ENCODE measurements at places on chromosomes 13 and 19.

GRCh38 chr13:80177327-80177726, 163.6 kb downstream of the SPRY2 start:
- DNase-seq, result no peak

GRCh38 chr13:85314686-85315085, 484.5 kb downstream of the SLITRK6 start:
- no peak for DNase-seq

- DNase-seq, result no peak
Measured at GRCh38 chr19:5055457-5055776, 86.5 kb downstream of the KDM4B start.

DNA sequence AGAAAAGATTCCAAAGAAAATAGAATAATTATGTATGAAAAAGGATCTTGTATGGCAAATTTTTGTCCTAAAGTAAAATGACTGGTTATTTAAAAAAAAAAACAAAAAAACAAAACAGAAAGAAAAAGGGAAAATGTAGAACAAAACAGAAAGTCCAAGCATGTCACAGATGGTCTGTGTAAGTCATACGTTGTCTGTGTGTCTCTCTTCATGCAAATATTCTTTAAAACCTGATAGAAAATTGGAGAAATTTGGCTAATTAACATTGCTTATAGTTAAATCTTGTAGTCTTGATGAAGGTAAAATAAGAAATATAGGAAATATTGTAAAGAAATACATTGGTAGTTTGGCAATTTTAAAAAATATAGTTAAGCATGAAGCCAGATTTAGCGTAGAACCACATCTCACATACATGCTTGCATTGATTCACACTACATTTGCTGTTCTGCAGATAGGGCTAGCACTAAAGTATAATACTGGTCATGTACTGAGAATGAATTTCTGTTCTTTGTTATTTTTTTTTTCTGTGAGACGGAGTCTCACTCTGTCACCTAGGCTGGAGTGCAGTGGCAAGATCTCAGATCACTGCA, 58.4 kb downstream of the SPRYD7 start:
- peak; percentile 44 for DNase-seq

- DNase-seq, result no peak
Measured at GRCh38 chr13:38419312-38419873, 69.7 kb downstream of the UFM1 start.

GRCh38 chr13:75841905-75842304, 205.8 kb downstream of the LMO7 start:
- no peak for DNase-seq

GRCh38 chr13:20989656-20990321, 71.6 kb downstream of the LATS2 start:
- no peak for DNase-seq

DNA sequence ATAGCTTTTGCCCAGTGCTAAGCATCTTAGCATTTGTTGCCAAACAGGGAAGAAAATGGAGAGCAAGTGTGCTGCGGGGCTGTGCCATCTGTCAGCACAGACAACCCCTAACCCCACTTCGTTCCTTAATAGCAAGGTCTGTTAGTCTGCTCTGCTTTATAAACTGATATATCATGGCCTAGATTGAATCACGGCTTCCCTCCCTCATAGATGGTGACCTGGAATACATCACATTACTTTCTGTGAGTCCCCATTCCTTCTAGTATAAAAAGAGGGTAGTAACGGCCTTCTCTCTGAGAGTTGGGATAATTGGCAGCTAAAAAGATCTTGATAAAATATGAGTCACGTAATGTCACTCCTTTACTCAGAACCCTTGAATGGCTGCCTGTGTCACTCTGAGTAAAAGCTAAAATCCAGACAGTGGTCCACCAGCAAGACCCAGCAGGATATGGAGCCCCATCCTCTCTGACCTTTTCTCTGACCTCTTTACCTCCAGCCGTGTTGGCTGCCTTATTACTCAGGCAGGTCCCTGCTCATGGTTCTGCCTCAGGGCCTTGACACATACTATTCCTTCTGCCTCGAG, 151.7 kb downstream of the DLEU7 start:
- no peak for DNase-seq

DNA sequence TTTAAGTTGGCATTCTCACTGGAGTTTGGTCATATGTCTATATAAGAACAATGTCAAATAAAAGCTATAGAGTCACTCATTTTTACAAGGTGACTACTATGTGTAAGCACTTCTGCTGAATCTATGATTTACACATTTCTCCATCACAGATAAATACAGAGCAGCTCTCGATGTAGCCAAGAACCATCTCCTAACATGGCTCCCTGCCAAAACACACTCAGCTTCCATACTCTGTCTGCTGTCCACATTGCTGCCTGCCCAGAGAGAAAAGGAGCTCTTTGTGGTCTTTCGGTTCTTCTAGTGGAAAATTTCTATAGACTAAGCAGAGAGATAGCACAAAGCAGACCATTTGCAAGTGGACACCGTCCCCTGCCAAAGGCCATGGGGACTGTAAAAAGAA, 190.9 kb upstream of the KLF12 start:
- no peak for DNase-seq

DNA sequence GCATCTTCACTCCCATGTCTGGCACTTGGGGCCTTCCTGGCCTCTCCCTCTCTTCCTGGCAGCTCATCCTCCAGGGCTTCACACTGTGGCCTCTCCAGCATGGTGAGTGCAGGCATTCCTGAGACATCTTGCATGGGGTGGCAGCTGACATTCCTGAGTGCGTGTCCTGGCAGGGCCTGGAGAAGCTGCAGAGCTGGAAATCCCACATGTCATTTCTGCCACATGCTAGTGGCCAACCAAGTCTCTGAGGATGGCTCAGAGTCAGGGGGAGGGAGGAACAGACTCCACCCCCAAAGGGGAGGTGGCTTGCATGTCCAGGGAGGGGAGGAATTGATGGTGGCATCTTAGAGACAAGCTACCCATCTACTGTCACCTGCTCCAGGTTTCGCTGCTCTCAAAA, 41.6 kb upstream of the AMER2 start:
- peak; percentile 61 for DNase-seq

- DNase-seq, result no peak
Measured at GRCh38 chr13:105972811-105973590, 562.5 kb downstream of the EFNB2 start.

DNA sequence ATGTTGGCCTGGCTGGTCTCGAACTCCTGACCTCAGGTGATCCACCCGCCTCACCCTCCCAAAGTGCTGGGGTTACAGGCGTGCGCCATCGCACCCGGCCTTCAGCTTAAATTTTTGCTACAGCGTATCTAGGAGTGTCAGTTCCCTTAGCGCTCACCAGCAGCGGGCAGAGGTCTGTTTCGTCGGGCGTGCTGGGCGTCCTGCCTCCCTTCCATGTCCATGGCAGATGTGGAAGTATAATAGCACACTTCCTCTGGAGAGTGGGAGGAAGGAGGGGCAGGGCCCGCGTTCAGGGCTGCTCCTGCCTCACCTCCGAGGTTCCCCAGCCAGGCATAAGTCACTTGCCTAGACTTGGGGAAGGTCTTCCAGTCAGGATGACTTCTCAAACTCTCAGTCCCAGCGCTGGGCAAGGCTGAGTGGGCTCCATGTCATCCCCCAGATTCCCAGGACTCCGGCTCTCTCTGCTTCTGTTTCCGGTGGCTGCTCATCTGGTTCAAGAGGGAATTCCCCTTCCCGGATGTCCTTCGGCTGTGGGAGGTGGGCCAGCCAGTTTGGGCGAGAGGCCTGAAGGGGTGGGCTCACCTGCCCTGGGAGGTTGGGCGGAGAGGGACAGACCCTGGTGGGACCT, 9.5 kb downstream of the IL4I1 start:
- DNase-seq, result no peak

- DNase-seq, result no peak
Measured at GRCh38 chr13:52454459-52454819, 839 bp upstream of the CKAP2 start.

DNA sequence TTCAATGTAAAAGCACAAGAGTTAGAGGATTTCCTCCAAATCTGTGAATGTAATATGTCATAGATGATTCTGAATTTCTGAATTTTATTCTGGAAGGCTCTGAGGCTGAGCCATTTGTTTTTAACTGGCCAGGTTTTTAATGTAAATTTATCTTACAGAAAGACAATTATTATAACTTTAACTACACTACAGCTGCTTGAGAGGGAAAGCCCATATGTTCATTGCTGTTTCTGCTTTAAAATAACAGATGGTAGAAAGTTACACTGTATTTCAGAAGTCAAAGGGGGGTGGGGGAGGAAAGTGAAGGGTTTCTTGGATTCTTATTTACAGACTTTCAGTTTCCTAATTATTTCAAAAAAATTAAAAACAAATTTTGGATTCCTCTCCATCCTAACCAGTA, 62.8 kb downstream of the DNAJC15 start:
- no peak for DNase-seq

- DNase-seq, result peak; percentile 94
Measured at GRCh38 chr19:10259162-10259905, 7.3 kb downstream of the MRPL4 start.

DNA sequence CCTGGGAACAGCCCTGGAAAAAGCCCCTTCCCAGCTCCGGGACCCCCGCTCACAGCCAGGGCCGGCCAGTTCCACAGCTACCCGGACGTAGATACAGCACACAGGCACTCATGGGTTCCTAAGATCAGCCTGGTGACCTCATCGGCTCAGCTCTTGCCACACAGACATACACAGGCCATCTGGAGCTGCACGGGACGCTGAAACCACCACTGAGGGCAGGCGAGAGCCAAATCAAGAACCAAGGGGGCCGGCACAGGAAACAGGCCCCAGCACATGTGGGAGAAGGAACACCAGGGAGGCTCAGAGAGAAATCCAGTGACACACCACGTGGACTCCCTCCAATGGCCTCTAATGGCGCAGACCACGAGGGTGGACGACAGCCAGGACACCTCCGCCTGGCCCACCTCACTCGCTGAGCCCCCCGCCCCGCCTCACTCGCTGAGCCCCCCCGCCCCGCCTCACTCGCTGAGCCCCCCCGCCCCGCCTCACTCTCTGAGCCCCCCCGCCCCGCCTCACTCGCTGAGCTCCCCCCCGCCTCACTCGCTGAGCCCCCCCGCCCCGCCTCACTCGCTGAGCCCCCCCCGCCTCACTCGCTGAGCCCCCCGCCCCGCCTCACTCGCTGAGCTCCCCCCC, 69.7 kb upstream of the C13orf46 start:
- no peak for DNase-seq

GRCh38 chr13:23963184-23963931, 66.1 kb upstream of the C1QTNF9B start:
- DNase-seq, result no peak

GRCh38 chr19:1288833-1289685, 3.4 kb downstream of the EFNA2 start:
- DNase-seq, result no peak

GRCh38 chr13:99751517-99752199, 219.9 kb downstream of the ZIC5 start:
- no peak for DNase-seq

DNA sequence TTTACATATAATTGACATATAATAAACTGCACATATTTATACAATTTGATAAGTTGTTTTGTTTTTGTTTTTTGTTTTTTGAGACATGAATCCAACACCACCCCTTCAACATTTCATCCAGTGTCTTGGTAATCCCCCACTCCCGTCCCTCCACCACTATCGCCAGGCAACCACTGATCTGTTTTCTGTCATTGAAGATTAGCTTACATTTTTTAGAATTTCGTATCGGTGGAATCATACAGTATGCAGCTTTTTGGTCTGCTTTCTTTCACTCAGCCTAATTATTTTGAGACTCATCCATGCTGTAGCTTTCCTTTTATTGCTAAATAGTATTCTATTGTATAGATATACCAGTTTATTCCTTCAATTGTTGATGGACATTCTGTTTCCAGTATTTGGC, 94.1 kb upstream of the FRY start:
- no peak for DNase-seq

GRCh38 chr13:30329009-30329585, 21.7 kb upstream of the KATNAL1 start:
- DNase-seq, result no peak

GRCh38 chr19:58097781-58098681, at the start of gene ZSCAN18:
Gene ZSCAN18, minus strand, starts transcription at chr19:58098231. Its CDS starts 7,964 bp downstream, at chr19:58090267.
- no peak for DNase-seq

DNA sequence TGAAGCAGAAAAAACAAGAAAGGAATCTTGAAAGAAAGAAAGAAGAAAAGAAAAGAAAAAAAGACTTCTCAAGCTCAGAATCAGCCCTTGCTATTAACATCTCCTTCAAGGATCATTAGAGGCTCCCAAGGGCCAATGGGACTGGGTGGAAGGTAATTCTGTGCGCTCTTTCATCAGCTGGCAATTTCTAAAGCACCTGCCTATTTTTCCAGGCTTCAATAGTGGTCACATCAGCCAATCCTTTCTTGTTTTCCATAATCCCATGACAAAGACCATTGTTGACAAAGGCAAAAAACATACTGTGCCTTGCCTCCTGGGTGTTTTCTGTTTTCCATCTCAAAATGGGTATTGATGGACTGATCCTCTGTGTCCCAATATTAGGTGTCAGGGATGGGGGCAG, 88.2 kb upstream of the TSC22D1 start:
- no peak for DNase-seq

DNA sequence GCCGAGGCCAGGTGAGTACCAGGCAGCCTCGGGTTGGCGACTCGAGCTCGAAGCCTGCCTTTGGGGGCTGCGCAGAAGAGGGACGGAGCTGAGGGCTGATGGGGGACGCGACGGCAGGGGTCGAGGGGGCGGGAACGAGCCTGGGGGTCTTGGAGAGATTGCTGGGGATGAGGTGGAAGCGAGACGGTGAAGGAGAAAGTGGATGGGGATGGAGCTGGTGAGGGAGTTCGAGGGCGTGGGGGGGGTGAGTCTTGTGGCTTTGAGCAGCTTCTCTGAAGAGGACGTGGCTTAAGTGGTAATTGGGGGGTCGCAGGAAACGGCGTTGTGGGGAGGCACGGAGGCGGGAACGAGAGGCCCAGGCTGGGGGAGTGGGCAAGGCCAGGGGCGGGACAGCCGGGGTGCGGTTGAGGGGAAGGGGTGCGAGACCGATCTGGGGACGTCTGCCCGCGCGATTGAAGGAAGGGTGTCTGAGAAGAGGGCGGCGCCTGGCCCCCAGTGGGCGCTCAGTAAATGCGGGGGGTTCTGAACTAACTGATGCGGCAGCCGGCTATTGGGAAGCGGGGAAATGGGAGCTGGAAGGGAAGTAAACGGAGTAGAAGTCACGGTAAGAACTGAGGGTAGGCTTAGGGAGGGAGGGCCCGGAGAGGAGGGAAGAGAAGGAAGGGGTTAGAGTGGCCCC, 426 bp downstream of the MYO9B start:
- peak; percentile 17 for DNase-seq

DNA sequence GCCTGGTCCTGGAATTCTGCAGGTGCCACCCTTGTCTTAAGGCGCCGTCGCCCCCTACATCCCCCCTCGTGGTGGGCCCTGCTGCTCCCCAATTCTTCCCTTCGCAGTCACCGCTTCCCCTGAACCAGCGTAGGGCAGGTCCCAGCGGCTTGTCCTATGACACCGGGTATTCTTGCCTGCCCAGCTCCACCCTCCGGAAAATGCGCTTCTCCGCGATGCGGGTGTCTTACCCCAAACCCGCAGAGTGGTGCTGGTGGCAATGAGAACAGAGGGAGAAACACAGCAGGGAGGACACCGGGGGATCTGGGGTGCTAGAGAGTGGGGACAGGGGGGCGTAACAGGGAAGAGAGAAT, 9.0 kb downstream of the ZNF808 start:
- DNase-seq, result no peak

Measured in Caco-2 (cell line).